CD4-positive, alpha-beta T cell treated with Interleukin-17A for 1 hour (primary cell): ENCODE measurements at places on chromosomes 4 and X.

DNA sequence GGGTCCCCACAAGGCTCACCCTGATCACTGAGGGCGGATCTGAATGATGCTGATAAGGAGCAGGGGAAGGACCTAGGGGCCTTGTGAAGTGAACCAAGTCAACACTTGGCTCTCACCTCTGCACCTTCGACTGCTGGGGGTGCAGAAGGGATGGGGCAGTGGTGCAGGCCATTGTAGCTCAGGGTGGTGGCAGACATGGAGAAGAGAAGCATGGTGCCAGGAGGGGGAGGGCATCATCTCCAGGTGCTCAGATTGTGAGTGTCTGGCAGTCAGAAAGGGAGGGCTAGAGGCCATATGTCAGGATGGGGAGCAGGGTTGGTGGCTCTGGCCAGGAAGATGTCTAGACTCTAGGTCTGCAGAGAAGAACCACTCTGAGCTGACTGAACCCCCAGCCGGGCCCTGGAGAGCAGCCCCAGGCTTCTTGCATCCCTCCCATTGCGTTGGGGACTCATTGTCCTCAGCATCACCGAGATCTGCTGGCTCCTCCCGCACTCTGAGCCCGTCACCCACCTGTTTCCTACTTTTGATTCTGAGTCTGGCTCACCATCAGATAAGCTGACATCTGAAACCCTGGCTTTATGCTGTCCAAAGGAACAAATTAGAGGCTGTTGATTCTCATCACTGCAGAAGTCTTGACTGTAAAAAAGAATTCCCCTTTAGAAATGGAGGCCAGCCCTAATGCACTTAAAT lies 3.8 kb downstream of the APLN start:
- no peak for DNase-seq

- no peak for DNase-seq
Observed at GRCh38 chrX:18146954-18147353, 73.7 kb downstream of the BEND2 start.

DNA sequence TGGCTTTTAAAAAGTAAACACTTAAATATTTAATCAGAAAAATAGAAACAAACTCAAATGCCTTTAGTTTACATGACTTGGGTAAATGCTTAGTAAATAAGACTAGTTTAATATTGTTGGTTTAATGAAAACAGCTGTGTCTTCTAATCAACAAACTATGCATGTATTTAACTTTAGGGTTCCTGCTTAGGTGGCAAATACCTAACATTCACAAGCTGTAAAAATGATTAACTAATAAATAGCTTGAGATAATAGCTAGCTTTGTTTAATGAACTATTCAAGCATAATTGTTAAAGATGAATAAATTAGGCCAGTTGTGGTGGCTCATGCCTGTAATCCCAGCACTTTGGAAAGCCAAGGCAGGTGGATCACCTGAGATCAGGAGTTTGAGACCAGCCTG lies 30.0 kb upstream of the USP46 start:
- no peak for DNase-seq

GRCh38 chrX:107724653-107725052 lies 50.9 kb downstream of the TSC22D3 start:
- DNase-seq = no peak

DNA sequence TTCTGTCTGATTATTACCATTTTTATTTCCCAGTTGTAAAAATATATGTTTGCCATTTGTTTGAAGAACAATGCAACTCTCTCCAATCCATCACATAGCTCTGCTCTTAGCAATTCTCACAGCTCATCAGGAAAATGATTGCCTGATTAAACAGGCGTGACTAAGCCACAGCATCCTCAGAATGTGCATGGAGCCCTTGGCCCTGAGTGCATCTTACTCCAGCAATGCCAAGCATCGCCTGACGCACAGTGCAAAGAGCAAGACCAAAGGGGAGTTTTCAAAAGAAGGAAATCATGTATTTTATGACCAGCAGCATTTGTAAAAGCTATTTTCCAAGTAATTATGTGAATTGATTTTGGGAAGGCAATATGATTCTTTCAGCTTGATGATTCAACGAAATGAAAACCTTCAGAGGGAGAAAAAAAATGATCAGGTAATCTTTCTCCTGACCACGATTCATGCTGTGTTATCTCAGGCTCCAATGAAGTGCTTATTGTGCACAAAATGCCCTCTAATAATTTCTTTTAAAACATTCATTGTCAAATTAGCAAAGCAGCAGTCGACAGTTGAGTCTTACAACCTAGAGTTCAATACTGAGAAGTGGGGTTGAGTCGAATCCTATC lies 138.0 kb upstream of the FAM9B start:
- no peak for DNase-seq

- no peak for DNase-seq
Observed at GRCh38 chrX:11010476-11010875, 100.7 kb upstream of the HCCS start.

DNA sequence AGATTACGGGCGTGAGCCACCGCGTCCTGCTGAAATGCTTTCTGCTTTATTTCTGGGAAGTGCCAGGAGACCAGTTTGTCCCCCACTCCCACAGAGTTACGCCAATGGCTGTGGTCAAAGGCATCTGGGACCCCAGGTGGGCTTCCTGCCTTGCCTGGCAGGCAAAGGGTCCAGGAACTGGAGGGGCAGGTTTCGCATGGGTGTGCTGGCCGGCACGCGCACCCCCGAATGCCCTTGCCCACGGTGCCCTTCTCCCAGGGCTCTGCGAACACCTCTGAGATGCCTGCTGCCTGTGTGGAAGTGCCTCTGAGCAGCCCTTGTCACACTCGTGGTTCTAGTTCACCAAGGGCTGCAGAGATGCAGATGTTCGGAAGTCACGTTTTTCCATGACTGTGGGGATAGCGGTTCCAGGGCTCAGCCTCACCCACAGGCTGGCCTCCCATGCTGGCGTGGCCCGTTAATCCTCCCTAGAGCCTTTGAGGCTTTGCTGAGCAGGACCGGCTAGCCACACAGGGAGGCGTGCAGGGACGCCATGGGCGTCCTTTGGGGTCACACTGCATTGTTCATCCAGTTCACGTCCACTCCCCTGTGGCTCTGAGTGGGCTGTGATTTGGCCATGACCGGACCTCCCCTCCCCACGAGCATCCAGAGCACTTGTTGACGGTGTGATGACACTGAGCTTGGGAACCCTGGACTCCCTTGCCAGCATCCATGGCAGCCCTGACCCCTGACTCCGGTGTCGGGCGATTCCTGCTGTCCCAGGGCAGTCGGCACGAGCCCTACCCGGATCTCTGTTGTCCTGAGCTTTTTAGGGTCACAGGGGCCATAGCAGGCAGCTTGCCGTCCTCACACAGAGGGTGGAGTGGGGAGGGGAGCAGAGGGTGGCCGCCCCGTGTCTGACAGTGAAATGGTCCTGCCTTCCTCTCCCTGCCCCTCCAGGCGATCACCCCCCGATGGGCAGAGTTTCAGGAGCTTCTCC lies 12.7 kb upstream of the ADD1 start:
- DNase-seq = no peak

DNA sequence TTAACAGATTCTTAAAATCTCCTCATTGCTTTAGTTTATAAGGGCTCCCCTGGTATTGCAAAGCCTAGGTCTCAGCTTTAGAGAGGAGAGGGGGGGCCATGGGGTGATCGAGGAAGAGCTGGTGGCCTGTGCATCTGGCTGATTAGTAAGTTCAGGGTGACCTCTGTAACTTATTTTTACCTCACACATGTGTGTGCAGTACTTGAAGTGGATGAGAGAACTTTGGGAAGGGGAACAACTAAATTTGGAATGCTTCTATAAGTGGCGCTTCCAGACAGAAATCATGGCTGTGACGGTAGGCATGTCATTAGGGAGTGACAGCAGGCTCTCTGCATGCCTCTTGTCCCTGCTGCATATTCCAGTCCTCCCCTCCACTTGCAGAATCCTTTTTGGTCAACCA lies 41.9 kb downstream of the FRAS1 start:
- no peak for DNase-seq

- DNase-seq = no peak
Observed at GRCh38 chr4:4866124-4866865, 6.8 kb downstream of the MSX1 start.

GRCh38 chrX:96126182-96126581 lies 558.5 kb upstream of the DIAPH2 start:
- no peak for DNase-seq

- DNase-seq = no peak
Observed at GRCh38 chr4:94639298-94639697, 118.5 kb upstream of the BMPR1B start.

GRCh38 chrX:39984191-39984956 lies 113.4 kb downstream of the BCOR start:
- no peak for DNase-seq
